ENCODE measurements at places on chromosomes 5 and 9. TPM values are rescaled to one million over a fixed set of nuclear protein-coding genes. Genes with fewer than 3 reads are reported as not detected.

CDO1 gene
- total RNA-seq, result 12.2 TPM

GRCh38 chr5:140822281-140822629, 842 bp downstream of the PCDHA5 start:
- DNase-seq, result no peak

GRCh38 chr5:128007939-128008338, 75.6 kb upstream of the SLC12A2 start:
- DNase-seq, result no peak

GRCh38 chr5:135094339-135095051, 60.5 kb upstream of the PITX1 start:
- no peak for DNase-seq

GRCh38 chr9:96418920-96419690, 935 bp upstream of the ZNF367 start:
- peak; percentile 62 for DNase-seq

DNA sequence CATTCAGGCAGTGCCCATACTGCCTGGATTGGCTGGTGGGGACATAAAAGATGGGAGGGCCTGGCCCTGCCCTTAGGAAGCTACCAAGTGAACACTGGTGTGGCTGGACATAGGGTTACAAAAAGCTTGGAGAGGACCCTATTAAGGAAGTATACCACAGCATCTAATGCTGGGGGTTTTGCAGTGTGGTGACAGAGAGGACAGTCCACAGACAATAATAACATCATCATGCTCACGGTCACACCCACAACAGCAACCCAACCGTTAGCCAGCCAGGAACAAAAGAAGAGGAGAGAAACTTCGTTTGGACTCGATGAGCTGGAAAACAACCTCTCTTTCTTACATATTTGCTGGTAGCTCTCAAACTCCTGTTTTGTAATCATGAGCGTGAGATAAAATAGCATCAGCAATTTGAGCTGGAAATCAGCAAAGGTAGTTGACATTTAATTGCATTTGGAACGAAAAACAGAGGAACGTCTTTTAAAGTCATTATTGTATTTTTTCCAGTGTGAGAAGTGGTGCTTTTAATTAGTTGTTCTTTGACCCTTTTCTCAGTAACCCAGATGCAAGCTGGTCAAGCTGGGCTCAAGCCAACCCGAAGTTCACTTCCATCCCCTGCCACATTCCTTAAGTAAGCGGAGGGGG, 73.4 kb downstream of the NSG2 start:
- DNase-seq, result no peak

DNA sequence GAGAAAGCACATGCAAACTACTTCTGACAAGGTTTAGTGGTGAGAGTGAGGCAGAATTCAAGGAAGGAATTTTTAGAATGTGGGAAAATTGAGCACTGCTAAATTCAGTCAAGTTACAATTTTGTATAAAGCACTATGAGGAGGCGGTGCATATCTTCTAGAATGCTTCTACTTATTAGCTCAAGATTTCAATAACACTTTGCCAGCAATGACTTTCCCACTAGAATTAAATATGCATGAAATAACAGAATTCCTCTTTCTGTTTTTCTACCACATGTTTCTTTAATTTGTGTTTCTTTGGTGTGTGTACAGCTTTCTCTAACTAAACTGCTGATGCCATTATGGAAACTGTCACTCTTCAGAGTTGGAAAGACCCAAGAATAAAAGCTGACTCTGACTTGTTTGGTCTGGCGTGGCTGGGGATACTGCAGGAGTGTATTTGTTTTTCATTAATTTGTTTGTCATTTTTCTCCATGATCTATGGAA, 163.5 kb downstream of the ARSB start:
- DNase-seq, result no peak

GGTA1 gene
- not detected for total RNA-seq

GRCh38 chr5:1687301-1687970, 112.2 kb downstream of the MRPL36 start:
- no peak for DNase-seq

DNA sequence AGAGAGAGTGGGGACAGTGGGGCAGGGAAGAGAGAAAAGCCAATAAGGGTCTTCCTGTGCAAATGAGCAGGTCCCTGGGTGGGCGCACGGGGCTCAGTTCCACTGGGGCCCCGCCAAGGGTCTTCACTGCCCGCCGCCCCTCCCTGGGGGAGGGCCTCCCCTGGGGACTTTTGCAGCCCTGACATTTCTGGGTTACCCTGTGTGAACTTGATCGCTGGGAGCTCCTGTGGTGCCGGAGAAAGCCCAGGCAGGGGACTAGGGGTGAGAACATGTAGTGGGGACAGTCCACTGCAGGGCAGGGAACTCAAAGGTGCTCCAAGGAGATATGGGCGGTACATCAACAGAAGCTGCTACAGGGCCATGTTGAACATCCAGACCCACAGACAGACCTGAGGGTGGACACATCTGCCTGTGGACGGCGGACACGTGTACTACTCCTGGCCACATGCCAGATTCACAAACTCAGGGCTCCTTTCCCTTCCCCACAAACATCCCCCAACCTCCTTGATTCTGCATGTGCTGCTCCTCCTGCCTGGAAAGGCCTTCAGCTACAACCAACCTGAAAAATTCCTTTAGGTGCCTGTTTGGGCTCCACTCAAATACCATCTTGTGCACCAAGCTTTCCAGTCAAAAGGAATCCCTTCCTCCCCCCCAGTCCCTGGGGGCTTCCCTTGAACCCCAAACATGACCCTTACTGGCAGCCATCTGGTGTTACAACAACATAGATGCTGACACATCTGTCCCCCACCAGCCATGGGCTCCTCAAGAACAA, 43.0 kb upstream of the NEK6 start:
- no peak for DNase-seq

NEUROG1 gene
- not detected for total RNA-seq

GRCh38 chr5:145068721-145069120, 766.4 kb downstream of the PRELID2 start:
- no peak for DNase-seq

DNA sequence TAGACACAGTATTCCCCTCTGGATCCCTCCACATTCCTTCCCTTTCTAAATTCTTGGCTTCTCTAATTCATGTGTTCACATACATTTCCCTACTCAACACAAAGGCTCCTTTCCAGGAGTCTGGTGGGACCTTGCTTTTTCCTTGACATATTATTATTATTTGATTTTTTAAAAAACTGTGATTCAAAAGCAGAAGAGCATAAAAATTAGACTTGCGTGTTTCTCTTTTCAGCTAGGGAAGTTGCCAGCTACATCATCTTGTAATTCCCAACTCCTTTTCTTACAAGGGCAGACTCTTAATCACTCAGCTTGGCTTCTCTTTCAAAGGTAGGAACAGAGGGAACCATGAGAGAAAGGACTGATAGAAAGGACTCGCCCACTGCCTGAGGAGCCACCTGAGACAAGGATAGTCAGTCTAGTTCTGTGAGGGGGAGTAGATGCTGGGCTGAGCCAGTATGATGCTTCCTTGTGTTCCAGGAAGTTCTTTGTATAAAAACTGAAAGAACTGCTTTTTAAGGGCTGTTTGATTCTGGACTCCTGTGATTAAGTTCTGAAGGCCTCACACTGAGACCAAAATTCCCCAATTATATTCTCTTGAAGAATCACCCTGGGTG, 51.0 kb upstream of the DPYSL3 start:
- peak; percentile 60 for DNase-seq

DNA sequence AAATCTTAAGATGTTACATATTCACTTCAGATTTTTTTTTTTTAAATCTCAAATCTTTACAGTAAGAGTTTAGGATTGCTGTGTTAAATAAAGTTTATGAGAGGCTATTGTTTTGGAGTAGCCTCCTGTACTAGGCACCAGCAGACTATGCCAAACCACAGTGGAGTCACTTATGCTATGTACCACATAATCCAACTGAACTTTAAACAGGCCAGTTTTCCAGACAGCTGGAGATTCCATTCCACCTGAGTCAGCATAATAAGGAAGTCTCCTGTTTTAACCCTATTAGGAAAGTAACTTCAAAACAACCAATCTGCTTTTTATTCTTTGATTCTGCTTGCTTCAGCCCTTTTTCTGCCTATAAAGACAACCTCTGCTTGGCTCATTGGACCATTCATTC, 205.2 kb downstream of the CSNK1G3 start:
- no peak for DNase-seq

DNA sequence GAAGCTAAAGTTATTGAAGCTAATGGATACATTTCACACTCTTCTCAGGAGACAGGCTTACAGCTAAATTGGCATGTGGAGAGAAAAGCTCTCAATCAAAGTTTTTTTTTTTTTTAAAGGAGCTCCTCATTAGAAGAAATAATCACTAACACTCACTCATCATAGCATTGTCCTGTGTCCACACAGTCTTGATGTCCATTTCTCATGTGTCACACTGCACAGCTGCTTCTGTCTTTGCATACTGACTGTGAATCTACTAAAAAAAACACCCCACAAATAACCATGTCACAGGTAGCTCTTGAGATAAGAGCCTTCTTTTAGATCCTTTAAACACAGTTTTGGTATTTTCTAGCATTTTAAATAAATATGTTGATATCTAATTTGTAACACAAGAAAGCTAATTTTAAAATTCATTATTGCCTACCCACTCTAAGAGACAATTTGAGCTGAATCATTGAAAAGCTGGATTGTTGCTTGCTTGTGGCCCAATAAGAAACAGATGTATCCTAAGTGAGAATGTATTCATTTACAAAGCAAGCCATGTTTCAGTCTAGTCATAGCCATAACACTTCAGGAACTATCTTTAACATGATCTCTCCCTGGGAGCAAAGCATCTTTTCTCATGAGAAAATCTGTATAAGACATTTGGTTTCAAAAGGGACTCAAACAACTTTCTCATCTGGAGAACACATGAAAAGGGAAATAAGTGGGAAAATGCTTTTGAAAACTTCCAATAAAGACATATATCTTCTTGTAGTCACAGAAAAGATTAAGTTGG, 48.1 kb upstream of the PCSK1 start:
- no peak for DNase-seq

DNA sequence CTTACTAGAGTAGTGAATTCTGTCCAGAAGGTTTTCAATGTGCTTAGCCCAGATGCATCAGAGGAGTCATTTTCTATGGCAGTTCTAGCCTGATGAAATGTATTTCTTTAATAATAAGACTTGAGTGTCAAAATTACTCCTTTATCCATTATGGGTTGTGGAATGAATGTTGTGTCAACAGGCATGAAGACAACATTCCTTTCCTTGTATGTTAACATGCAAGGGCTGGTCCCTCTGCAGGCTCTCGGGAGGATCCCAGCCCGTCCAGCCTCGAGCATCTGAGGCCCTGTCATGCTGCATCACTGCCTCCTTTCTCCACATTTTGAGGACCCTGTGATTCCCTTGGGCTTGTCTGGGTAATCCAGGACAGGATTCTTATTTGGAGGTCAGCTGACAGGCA, 42.9 kb upstream of the FAM120AOS start:
- DNase-seq, result no peak

- no peak for DNase-seq
These were observed 60.6 kb upstream of the EMB start for GRCh38 chr5:50501491-50502228.

SPAG8 gene
- 0.46 TPM for total RNA-seq

- peak; percentile 71 for DNase-seq
These were observed at the start of gene ENTPD2 for GRCh38 chr9:137053944-137054931. TSS of gene ENTPD2 (minus strand) at chr9:137054061. CDS start at chr9:137053997, 64 bp downstream.

ALDH1A1 gene
- total RNA-seq, result 1.1 TPM

DNA sequence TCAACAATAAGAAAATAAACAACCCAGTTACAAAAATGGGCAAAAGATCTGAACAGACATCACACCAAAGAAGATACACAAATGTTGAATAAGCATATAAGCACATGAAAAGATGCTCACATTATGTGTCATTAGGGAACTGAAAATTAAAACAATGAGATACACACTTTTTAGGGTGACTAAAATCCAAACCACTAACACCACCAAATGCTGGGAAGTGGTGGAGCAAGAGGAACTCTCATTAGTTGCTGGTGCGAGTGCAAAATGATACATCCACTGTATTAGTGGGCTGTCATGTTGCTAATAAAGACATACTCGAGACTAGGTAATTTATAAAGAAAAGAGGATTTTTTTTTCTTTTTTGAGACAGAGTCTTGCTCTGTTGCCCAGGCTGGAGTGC, 329.1 kb downstream of the TMEM38B start:
- DNase-seq, result no peak

ANGPTL2 gene
- total RNA-seq, result 4.8 TPM

DNA sequence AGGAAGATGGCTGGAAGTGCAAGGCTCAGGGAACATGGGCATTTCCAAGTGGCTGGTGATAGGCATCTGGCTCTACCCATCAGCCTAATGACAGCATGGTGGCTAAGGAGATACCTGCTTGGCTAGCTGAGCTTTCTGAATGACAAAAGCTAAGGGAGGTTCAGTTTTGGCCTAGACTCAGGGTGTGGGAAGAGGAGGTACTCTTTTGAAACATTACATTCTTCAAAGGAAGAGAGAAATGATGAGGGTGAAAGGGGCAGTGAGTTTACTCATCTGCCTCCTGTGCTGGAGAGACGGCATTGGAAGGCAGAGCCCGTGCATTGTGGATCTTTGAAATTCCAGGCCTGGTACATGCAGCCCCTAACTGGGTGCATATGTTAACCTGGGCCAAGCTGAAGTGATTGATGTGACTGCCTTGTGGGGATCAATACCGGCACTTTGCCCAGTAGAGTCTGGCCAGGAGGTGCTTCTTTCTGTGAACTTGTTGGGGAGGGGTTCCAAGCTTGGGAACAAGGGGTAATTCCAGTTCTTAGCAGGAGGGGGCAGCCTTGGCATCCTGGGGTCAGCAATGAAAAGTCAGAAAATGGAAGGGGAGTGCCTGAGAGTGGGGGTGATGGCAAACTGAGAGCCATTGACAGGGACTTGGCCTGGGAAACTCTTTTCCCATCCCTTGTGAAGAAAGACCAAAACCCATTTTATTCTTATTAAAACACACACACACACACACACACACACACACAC, 108.6 kb downstream of the ACER2 start:
- peak; percentile 68 for DNase-seq

- no peak for DNase-seq
These were observed 85.3 kb downstream of the TTC39B start for GRCh38 chr9:15221746-15222145.

DNA sequence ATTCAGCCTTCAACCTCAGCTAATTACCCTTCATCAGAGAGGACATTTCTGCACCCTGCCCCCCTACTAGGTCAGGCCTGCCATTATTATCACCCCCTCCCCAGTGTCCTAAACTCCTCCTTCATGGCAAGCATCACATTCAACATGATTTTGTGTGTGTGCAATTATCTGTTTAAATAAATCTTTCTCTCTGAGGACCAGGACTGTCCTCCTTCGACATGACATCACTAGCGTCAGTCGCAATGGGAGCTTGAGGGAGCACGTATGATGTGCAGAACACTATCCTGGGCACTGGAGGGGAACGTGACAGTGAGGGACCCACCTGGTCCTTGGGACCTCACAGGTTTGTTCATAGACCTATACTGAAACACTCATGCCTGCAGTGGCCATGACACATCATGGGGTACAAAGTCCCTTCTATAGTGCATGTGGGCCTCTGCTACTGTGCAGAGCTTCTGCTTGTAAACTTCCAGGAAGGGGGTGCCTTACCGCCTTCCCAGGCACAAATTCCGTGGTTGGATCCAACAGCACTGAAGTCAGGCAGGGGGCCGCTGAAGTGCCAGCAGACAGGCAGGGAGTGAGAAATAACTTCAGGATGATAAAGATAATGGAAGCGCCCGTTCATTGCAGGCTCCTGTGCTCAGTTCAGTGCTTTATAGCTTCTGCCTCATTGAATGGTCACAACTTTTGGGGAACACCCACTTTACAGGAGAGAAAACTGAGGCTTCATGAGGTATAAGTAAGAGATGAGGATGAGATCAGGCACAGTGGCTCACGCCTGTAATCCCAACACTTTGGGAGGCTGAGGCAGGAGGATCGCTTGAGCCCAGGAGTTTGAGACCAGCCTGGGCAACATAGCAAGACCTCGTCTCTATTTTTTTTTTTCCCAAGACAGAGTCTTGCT, 36.0 kb upstream of the STXBP1 start:
- no peak for DNase-seq

GRCh38 chr5:56102889-56103288, 108.1 kb upstream of the IL6ST start:
- no peak for DNase-seq
